ENCODE measurements at places on chromosomes 11 and 22. TPM values are rescaled to one million over a fixed set of nuclear protein-coding genes. Genes with fewer than 3 reads are reported as not detected.

DRD2 gene
- not detected for total RNA-seq

- no peak for DNase-seq
Observed at GRCh38 chr22:50307890-50308596, 597 bp upstream of the PLXNB2 start.

DNA sequence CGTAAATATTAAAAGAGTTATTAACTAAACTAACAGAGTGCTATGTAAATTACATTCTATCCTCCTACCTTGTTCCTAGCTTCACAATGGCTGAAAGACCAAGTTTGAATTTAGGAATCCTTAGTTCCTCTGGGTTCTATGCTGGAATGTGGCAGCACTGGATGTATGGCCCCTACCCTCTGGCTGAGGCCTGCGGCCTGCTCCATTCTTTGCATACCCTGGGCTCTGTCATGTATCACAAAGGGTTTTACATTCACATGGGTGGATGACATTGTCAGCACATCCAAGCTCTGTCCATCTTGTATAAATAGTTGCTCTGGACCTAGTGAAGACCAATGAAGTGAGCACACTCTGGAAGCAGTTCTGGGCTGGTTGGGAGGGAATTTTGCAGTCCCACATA lies 54.5 kb downstream of the AASDHPPT start:
- DNase-seq = no peak

CASP12 gene
- not detected for total RNA-seq

GRCh38 chr22:35539910-35540594 lies 579 bp upstream of the RASD2 start:
- DNase-seq = peak; percentile 50

DNA sequence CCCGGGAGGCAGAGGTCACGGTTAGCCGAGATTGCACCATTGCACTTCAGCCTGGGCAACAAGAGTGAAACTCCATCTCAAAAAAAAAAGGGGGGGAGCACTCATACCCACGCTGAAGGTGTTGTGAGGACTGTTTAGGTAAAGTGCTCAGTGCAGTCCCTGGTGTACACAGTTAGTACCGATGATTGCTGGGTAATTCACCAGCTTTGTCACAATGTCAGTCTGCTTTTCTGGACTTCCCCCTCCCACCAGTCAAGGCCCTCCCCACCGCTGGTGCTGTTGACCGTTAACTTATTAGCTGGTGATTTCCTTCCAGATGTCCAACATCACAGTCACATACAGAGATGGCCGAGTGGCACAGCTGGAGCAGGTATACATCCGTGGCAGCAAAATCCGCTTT lies 11.9 kb downstream of the SNRPD3 start:
- DNase-seq = no peak

DNA sequence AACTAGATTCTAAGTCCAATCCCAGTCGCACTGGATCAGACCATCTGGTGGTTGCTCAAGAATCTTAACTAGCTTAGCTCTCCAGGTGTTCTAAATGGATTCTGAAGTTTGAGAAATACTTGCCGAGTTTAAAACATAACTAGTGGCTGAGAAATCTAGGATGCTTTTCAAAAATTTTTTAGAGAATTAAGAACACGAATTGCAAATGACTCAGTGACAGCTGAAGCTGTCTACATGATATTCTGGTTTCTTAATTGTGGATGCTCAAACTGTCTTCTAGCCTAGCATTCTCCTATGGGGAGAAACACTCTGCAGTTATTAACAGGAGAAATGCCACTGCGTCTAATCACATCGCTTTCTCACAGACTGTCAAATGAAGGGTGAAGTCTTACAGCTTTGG lies 20.2 kb upstream of the TP53AIP1 start:
- no peak for DNase-seq

MAP4K2 gene
- total RNA-seq = 7.5 TPM

DNA sequence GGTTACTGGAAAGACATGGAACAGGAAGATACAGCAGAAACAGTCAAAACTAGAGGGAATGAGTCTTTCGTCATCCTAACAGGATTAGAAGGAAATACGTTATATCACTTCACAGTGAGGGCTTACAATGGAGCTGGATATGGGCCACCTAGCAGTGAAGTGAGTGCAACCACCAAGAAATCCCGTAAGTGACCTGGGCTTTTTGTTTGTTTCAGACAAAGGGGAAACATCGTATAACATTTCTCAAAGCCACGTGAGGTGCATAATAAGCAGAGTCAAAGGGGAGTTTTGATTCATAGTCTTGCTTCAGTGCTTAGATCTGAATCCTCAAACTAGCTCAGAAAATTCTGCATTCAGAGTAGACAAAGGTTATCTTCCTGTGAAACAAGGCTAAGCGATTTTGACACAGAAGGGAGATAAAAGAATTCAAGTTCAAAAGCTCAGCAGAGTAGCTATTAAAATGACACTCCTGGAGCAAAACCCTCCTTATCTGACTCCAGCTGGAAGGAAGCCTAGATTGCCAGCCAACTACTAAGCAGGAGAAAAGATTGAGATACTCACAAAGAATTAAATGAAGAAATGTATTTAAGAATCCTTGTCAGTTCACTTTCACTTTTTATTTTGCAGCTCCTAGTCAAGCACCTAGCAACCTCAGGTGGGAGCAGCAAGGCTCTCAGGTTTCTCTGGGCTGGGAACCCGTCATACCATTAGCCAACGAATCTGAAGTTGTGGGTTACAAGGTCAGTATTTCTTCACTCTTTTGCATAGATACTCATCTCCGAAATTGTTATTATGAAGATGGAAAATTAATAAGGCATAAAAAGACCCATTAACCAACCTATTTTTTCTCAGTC lies 346.4 kb upstream of the ARHGAP42 start:
- no peak for DNase-seq

GRCh38 chr11:72308226-72309073 lies 64.5 kb upstream of the PHOX2A start:
- no peak for DNase-seq

DNA sequence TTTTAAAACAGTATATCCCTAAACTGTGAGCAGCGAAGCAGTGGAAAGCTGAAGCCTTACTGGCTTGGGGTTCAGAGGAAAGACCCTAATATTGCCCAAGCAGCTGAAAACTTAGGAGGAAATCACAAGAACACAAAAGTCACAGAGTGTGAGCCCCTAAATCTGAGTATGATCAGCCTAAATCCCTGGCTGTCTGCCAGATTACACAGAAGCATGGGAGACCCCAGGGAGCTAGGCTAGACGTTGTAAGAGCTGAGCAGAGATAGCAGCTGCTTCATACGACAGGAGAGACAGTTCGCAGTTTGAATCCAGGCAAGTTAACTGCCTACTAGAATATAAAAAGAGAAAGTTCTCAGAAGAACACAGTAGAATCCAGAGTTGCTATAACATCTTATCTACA lies 81.2 kb downstream of the PACS1 start:
- DNase-seq = no peak

C11orf97 gene
- not detected for total RNA-seq

DNA sequence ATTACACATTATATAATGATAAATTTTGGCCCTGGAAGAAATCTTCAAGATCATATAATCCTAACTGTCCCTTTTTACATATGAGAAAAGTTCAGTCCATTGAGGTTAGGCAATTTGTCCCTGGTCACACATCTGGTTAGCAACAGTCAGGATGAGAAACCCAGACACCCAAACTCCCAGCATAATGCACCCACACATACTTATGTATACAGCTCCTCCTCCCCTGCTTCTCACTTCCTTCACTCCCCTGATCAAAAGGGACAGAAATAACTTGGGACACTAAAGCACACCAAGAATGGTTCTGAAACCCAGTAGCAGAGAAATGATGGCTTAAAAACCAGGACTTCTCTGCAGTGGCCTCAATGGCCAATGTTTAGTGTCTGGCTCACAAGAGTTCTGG lies 11.1 kb downstream of the NUMA1 start:
- no peak for DNase-seq

PHF21B gene
- total RNA-seq = 0.69 TPM

KDM4E gene
- total RNA-seq = not detected
